ENCODE measurements at places on chromosomes 7 and 10. TPM values are rescaled to one million over a fixed set of nuclear protein-coding genes. Genes with fewer than 3 reads are reported as not detected.

GRCh38 chr7:137986252-137987017 lies 15.5 kb downstream of the CREB3L2 start:
- no peak overlapping the region for H3K27ac ChIP-seq
- H3K4me3 ChIP-seq: no peak overlapping the region
- DNase-seq: no peak
- no peaks in the 10 kb centered on the region for H3K36me3 ChIP-seq
- H3K4me1 ChIP-seq: peaks cover 79% of the 10 kb centered on the region

DNA sequence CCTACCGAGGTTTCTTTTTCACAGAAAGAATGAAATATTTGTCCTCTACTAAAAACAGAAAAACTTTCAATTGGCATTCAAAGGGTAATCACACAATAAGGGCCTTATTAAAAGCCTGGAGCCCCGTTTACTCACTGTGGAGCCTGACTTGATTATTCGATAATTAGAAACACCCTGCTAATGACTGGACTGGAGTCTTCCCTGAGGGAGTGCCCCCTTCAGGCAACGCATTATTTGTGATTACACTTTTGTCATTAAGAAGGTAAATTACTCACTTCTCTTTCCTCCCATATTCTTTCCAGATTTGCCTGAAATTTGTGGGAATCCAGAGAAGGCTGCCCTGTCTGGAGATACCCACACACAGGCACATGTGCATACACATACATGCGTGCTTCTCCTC lies 444.2 kb upstream of the NPVF start:
- no peaks in the 10 kb centered on the region for H3K4me1 ChIP-seq
- no peak for DNase-seq
- no peak overlapping the region for H3K27ac ChIP-seq
- H3K4me3 ChIP-seq: no peak overlapping the region

- H3K27ac ChIP-seq: no peak overlapping the region
- H3K36me3 ChIP-seq: no peaks in the 10 kb centered on the region
- no peaks in the 10 kb centered on the region for H3K27me3 ChIP-seq
- no peak for DNase-seq
- no peaks in the 10 kb centered on the region for H3K4me1 ChIP-seq
Measured at GRCh38 chr10:61319386-61320256, 133.6 kb downstream of the TMEM26 start.

GRCh38 chr7:46939089-46939488 lies 642.8 kb downstream of the TNS3 start:
- no peaks in the 10 kb centered on the region for H3K4me1 ChIP-seq
- H3K27ac ChIP-seq: no peak overlapping the region
- H3K27me3 ChIP-seq: no peaks in the 10 kb centered on the region
- no peak for DNase-seq

DNA sequence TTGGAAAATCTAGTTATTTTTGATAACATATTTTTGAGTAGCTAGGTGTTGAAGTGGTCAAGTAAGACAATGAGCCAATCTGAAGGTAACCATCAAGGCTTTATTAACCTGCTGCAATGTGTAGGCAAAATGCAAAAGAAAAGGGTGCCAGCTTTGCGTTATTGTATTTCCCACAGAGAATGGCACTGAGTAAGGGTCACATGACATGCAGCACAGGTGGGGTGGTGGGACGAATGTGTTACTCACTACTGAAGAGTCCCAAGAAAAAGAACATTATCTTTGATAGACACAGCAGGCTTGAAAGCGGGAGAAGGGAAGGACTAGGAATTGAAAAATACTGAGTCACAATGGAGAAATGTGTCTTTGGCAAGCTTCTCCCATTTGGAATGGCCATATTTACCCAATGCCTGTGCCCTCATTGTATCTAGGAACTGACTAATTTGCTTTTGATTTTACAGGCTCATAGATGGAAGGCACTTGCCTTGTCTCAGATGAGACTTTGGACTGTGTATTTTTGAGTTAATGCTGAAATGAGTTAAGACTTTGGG lies 898.6 kb upstream of the POT1 start:
- no peak overlapping the region for H3K27ac ChIP-seq
- no peak overlapping the region for H3K4me3 ChIP-seq

GRCh38 chr7:130963339-130963738 lies 229.3 kb upstream of the KLF14 start:
- no peak overlapping the region for H3K27ac ChIP-seq
- no peaks in the 10 kb centered on the region for H3K27me3 ChIP-seq
- H3K4me1 ChIP-seq: peaks cover 11% of the 10 kb centered on the region

DNA sequence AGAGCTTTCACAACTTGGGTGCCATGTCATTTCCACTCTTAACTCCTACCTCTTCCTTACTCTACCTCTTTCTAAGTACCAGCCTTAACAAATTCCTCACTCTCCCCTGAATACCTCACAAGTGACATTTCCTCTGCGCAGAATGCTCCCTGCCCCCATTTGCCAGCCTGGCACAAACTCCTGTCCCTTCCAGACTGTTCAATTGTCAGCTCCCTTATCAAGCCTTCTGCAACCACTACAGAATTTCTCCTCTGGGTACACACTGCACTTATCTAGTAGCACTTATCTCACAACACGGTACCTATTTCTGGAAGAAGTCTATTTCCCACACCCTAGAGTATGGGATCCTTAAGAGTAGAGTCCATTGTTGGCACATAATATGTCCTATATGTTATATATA lies 39.1 kb upstream of the ANAPC16 start:
- H3K27ac ChIP-seq: no peak overlapping the region
- no peak overlapping the region for H3K4me3 ChIP-seq
- peaks cover 28% of the 10 kb centered on the region for H3K4me1 ChIP-seq
- no peak for DNase-seq
- H3K36me3 ChIP-seq: no peaks in the 10 kb centered on the region
- no peaks in the 10 kb centered on the region for H3K27me3 ChIP-seq

The ACSL5 gene
- total RNA-seq: 0.76 TPM

The NKX1-2 gene
- not detected for total RNA-seq
